ENCODE measurements at places on chromosomes 3 and 15.

DNA sequence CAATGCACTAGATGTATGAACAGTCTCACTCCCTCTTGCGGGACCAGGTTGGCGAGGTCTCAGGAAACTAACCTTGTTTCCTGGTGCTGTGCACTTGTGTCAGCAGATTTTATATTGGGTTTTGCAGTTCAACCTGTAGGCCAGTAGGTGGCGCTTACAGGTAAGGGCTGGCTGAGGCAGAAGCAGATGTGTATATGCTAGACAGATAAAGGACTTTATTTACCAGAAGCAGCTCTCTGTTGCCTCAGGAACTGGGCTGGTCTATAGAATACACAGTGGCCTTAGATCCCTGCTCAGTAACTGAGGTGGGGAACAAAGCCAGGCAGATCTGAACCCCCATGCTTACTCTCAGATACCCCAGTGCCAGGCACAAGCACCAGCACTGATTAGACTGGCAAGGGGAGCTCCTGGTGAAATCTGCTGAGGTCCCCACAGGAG is 296.8 kb downstream of the DOCK3 start:
- DNase-seq, result peak; percentile 48

- no peak for DNase-seq
Measured at GRCh38 chr3:131303848-131304247, 77.7 kb upstream of the NUDT16 start.

DNA sequence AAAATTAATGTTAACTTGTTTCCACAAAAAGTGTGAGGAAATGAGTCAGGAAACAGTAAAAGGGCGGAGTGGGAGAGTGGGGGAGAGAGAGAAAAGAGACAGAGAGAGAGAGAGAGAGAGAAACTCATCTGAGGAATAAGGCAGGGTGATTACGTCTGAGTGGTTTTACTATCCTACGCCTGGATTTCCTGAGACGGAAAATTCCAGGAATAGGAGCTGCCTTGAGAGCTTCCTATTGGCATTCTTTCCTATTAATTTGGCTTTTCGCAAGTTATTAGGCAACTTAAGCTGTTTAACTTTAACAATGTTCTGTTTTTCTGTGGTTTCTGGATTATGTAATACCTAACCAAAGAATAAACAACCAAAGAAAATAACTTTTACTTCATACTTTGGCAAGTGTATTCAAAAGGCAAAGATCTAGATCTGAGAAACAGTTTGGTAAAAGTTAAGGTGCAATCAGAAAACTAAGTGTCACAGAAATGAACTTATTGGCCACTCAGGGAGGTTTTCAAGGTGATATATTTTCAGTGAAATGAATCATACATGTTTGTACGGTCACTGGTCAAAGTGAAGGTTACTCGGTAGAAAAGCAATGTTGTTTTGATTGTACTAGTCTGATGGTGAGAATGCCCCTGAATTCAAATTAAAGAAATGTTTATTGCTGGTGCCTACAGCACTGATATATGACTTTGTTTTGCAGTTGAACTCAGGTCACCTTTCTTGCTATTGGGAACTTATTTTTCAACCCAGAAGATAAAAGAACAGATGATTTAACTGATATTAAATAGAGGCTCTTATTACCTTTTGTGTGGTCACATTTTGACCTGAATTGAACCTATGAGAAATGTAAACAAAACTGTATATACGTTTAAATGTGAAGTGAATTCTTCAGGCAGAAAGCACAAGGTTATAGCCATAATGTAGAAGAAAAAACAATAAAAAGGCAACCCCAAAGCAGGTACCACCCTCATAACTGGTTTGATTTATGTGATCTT is 39.9 kb upstream of the TNFSF10 start:
- no peak for DNase-seq

- no peak for DNase-seq
Measured at GRCh38 chr3:38536671-38537070, 40.5 kb downstream of the EXOG start.

GRCh38 chr3:189824629-189825312 is 193.6 kb downstream of the TP63 start:
- no peak for DNase-seq

- DNase-seq, result no peak
Measured at GRCh38 chr3:11832981-11833905, 13.4 kb downstream of the TAMM41 start.

- no peak for DNase-seq
Measured at GRCh38 chr3:24470277-24470676, 24.4 kb downstream of the THRB start.

DNA sequence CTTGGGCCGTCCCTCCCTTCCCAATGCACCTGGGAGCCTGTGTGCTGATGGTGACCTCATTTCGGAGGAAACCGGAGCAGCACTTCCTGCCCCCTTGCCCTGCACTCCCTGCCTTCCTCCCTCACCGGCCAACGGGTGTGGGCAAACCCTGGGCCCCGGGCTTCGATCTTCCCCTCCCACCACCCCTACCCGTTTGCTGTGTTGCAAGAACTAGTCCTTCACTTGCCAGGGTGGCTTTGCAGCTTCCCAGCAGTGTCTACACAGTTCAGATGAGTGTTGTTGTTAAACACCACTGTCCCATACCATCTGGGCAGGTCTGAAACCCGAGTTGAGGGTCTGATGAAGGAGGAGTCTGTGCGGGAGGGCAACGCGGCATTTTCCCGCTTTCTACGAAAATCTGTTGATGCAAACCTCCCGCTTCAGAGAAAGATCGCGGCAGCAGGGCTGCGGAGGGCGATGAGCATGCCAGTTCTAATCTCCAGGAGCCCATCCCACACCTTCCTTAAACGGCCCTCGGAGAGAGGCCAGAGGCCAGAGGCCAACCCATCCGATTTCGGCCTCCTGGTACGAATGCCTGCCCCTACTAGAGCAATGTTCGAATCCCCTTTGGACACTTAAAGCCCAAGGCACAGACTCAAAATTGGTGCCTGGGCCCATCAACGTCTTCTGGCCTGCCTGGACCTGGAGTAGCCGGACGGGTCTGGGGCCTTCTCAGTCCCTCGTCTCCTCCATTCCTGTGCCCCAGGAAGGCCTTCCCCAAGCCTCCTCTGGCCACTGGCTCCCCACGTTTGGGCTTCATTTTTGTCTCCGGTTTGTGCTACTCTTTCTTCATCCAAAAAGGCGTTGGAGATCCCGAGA is 35.7 kb upstream of the POLG start:
- DNase-seq, result peak; percentile 78

DNA sequence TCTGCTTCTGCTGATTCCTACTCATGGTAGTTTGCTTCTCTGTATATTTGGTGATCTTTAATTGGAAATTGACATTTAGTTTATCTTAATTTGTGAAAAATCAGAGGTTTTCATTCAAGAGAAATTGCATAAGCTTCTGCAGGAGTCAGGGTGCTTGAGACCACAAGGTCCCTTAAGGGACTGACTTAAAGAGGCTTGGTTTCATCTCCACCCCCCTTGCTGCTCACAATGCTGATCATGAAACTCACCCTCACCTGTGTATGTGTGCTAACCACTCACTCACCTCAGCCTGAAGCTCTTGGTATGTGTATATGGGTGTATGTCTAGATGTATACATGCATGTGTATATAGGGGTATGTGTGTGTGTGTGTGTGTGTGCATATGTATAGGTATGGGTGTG is 11.4 kb downstream of the PGPEP1L start:
- DNase-seq, result no peak

DNA sequence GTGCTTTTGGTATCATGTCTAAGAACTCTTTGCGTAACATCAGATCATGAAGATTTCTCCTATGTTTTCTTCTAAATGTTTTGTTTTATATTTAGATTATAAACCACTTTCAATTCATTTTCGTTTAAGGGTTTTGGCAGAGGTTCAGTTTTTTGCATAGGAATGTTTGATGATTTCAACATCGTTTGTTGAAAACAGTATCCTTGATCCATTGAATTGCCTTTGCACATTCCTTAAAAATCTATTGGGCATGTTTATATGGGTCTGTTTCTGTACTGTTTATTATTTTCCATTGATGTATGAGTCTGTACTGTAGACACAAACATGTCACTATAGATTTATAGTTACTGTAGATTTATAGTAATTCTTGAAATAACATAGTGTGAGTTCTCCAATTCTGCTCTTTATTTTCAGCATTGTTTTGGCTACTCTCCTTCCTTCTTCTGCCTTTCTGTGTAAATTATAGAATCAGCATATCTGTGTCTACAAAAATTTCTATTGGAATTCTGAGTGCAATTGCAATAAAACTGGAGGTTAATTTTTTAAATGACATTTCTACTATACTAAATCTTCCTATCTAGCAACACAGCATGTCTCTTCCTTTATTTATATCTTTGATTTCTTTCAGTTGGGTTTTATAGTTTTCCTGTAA is 374.0 kb downstream of the SV2B start:
- DNase-seq, result no peak

GRCh38 chr15:47987461-47987860 is 133.3 kb upstream of the SLC24A5 start:
- DNase-seq, result no peak

- DNase-seq, result no peak
Measured at GRCh38 chr3:160982491-160982890, 122.7 kb downstream of the B3GALNT1 start.

GRCh38 chr3:43353923-43354670 is 67.8 kb downstream of the SNRK start:
- DNase-seq, result no peak

- no peak for DNase-seq
Measured at GRCh38 chr3:184590795-184591194, 29.2 kb downstream of the EPHB3 start.

GRCh38 chr15:31266712-31267111 is 59.9 kb upstream of the KLF13 start:
- DNase-seq, result peak; percentile 12

GRCh38 chr3:195187609-195188425 is 83.1 kb downstream of the XXYLT1 start:
- no peak for DNase-seq

DNA sequence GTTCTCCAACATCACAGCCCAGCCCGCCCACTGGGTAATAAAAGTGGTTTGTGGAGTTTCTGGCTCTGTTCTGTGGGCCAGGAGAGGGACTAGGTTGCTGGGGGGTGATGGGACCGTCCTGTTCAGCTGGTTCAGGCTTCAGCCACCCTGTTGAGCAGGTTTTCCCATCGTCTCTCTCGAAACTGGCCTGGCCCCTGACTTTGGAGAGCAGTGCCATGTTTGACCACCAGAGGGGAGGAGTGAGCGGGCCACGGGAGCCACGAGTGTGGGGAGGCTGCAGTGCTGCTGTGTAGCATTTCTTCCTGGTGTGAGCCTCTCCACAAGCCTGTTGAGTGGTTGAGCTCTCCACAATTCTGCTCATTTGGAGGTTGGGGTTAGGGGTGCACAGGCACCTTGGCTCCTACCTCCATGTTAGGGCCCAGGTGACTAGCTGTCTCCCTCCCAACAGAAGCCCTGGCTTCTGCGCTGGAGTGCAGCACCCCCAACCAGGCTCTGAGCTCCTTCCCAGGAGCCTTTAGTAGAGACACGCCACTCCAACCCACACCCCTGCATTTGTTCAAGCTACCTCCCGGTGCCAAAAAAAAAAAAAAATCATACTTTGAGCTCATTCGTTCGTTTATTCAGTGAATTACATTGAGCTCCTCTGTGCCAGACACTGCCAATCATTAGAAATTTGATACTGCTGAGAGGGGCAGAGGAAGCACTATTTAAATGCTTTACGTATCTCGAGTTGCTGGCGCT is 13.9 kb downstream of the SPINT1 start:
- peak; percentile 88 for DNase-seq

- no peak for DNase-seq
Measured at GRCh38 chr3:141080431-141080830, 29.3 kb downstream of the SPSB4 start.

DNA sequence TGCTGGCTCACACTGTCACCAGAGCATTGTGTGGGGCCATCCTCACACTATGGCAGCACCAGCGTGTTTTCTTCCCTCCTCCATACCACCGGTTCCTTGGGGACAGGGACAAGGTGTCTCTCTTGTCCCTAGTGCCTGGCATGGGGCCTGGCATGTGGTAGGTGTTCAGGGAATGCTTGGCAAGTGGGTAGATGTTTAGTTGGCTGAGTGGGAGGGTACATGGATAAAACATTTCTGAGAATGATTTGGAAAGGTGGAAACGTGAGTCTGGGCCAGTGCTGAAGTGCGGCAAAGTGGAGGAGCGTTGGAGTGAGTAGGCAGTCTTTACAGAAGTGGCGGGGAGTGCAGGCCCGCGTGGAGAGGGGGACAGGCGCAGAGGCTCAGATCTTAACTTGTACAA is 15.0 kb downstream of the SNAPC5 start:
- DNase-seq, result no peak

DNA sequence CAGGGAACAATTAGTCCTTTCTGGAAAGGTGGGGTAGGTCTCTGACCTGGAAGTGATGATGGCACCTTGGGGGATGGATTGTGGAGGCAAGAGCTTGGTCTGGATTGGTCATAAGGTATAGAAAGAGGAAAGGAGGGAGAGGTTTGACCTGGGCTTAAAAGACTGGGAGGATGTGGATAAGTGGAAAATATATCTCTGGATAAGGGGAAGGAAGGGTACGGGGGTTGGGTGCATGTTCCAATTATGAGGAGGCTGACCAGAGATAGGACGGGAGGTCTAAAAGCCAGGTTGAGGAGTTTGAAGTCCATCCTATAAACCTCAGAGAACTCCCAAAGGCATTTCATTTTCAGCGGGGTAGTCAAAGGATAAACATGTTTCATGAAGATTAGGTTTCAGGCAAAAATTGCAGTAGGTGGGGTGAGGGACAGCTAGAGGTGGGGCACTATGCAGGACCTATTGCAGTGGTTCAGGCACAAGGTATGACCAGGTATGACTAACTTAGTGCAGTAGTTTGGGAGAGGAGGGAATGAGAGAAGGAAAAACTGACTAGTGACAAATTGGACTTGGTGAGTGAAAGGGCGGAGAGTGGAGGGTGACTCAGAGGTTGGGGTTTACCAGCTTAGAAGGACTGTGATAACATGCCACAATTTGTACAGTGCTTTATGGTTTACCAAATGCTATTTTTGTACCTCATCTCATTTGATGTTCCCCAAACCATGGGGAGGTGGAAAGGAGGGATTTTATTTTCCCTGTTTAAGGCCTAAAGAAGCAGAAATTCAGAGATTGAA is 10.7 kb downstream of the PDE8A start:
- DNase-seq, result no peak

GRCh38 chr3:122246199-122246598 is 62.7 kb downstream of the CASR start:
- no peak for DNase-seq
